NCI-H1694 (cell line): ENCODE measurements at places on chromosomes 5 and 9.

- DNase-seq = peak; percentile 87
Observed at GRCh38 chr5:146647656-146648199, 131.7 kb upstream of the GPR151 start.

DNA sequence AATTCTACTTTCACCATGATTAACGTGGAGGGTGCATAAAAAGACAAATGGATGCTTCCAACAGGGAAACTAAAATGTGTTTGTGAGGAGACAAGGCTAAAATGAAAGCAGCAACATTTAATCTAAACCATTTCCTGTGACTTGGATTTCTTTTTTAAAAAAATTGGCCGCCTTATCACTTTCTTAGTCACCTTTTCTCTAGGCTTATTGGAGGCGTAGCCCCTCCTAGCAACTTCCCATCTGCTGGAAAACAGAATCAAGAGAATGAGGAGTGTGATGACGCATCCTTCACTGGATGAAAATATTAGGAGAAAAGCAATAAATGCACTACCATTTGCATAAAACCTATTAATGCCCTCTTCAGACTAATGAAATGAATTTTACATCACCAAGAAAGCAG is 791 bp upstream of the GPR150 start:
- DNase-seq = no peak

DNA sequence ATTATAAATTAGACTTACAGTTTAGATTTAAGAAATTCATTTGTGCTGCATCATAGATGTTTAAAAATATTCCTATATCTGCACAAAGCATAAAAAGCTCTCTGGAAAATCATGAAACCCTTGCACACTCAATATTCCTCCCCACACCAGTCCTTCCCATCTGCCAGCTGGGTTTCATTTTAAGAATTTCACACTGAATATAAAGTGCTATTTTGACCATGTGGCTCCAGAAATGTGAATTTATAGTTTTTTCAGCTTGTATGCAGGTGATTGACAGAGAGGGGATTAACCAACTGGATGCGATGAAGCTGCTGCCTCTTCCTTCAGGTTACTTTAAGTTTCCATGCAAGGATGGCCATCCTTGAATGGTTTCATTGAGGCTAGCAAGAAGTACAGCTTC is 346.3 kb downstream of the NDUFS4 start:
- no peak for DNase-seq

DNA sequence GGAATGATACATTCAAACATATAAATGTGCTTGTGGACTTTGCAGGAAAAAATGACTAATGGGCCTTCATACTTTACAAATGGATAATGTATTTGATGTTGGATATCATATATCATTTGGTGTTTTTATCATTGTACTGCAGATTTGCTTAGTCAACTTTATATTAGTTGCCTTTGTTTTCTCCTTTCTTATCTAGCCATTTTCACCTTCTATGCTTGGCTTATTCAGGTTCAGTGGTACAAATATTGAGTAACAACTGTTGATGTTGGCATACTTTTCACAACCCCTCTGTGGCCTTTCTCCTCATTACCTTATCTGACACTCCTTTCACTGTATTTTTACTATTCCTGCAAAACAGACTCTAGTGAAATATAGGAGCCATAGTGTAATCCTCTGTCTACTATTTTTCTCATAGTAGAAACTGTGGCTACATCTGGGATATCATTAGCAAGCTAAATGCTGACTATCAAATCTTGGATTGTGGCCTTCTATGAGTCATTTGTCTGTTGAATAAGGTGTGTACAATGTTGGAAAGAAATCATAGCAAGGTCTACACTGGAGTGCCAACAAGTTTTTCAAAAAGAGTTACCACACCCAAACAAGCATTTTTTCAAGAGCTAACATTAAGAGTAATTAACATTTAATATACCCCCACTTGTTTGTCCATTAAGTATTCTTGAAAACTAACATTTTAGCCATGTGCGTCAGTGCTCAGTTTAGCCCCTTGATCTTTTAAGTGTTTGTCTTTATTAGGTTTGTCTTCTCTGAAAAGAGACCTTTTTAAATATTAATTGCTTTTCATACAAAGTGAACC is 330.1 kb downstream of the ADGRV1 start:
- DNase-seq = no peak

DNA sequence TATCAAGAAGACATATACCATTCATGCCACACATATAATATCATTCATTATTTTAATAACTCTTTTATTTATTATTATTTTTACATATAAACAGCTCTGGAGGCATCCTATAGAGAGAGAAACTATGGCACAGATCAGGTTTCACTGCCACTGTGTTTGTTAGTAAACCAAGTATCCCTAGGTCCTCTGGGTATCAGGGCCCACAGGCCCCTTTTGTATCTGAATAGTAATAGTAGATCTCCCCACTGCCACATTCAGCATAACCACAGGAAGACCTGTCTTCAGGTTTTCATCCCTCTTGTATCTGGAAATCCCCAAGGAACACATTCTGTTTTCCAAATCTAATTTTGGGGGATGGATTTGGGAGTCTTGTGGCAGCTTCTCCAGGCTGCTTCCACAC is 94.0 kb downstream of the SPATA31D1 start:
- DNase-seq = no peak

DNA sequence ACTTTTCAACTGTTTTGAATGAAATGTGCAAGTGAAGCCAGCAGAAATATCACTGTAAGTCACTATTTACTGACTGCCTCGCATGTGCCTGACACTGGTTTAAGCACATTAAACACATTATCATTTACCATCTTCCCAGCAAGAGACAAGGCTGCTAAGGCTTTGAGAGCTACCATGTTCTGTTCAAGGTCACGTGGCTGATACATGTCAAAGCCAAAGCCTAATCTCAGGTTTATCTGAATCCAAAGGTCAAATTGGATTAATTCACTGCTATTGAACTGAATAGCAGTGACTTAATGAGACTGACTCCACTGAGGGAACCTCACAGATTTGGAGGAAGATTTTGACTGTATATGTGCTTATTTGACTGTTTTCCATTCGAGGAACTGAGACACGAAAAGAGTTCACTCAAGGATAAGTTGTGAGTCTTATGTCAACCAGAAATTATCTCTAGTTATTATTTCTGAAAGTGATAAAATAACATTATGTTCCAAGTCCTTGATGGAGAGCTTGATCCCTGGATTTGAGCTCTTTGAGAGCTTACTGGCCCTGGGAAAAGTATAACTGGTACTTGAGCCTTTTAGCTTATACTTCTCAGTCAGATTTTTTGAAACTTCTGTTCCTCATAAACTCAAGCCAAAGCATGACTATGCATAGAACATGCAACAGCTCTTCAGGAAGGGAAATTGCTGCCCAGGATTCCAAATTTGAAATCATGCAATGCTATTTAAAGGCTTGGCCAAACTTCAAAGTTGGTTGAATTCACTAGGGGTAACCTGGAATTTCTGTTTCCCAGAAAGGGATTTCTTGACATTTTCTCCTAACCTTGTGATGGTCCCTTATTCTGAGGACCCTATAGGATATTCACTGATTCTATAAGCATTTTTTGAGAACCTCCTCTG is 23.4 kb upstream of the ARHGAP26 start:
- no peak for DNase-seq

DNA sequence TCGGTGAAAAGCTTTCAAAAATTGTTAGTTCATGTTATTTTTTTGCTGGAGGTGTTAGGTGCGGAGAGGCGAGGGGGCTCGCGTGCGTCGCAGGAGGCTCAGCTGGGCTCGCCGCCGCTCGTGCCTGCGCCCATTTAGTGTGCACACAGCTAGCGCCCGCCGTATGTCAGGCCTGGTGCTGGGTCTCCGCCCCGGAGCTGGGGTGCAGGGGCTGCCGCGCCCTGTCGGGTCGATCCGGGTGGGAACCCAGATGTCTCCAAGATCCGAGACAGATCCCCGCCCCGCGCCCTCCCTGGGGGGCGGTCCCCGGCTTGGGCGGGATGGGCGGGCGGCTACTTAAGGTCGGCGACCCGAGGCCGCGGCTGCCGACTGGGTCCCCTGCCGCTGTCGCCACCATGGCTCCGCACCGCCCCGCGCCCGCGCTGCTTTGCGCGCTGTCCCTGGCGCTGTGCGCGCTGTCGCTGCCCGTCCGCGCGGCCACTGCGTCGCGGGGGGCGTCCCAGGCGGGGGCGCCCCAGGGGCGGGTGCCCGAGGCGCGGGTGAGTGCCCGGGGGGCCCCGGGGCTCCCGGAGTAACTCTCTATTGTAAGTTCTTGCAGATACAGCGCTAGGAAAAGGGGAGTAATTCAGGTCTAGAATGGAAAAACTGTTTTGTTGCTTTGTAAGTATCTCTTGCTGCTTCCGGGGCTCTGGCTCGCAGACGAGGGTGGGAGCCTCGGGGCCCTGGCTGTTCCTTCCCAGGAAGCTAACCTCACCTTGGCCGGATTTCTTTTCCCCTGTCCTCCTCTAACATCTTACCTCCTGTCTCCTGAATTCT is 31.7 kb downstream of the GSN start:
- DNase-seq = peak; percentile 13

- no peak for DNase-seq
Observed at GRCh38 chr5:178420354-178420781, 169.8 kb downstream of the COL23A1 start.

GRCh38 chr5:9035346-9035745 is 510.5 kb downstream of the SEMA5A start:
- no peak for DNase-seq

- DNase-seq = no peak
Observed at GRCh38 chr9:115649991-115650472, 503.6 kb upstream of the PAPPA start.

DNA sequence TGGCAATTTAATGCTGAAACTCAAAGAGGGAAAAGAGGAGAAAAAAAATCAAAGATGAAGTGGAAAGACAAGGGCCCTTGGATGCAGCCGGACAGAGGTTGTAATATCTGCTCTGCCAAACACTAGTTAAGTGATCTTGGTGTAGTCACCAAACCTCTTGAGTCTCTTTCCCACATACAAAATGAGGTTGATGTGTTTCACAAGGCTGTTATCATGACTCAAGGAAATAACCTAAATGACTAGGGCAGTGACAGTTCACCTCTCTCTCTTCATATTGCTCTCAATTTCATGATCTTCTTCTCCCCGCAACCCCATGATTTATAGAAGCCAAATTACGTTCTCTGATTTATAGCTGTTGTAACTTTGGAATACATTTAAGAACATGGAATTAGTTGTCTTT is 44.9 kb downstream of the PIK3R1 start:
- no peak for DNase-seq

DNA sequence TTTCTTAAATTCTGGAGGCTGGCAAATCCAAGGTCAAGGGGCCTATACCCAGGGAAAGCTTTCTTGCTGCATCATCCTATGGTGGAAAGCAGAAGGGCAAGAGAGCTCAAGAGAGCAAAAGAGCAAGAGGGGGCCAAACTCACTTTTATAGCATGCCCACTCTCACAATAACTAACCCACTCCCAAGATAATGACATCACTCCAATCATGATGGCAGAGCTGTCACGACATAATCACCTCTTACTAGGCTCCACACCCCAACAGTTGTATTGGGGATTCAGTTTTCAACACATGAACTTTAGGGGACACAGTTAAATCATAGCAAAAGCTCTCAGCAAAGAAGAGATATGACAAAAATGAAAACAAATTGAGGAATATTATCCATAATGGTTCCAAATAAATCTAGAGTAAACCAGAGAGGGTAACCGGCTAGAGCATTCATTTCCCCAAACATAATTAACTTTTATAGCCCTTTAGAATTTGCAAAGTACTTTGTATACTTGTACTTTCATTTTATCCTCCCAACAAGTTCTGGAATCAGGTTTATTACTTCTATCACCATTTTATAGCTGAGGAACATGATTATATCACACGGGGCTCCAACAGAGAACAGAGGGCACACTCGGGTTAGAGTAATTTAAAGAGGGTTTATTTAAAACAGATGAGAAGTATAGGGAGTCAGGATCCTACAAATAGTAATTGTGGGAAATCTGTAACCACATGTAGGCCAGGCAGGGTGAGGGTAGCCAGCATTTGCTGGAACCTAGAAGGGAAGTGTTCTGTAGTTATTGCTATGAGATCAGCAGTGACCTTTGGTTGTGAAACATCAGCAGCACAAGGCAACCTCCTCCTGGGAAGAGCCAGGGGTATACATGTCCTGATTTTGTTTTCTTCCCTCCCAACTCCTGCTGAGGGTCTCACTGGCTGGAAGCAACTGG is 7.2 kb upstream of the TARS1 start:
- no peak for DNase-seq

DNA sequence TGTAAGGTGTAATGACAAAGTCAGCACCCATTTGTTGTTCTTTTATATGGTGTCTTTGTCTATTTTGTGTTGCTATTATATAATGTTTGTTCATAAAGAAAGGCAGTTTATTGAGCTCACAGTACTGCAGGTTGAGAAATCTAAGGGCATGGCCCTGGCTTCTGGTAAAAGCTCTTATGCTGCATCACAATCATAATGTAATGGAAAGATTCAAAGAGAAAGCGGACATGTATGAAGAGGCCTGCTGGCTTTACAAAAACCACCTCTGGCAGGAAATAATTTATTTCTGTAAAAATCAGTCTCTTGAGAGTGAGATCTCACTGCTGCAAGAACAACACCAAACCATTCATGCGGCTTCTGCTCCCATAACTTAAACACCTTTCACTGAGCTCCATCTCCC is 746.7 kb upstream of the FAM174A start:
- DNase-seq = no peak

DNA sequence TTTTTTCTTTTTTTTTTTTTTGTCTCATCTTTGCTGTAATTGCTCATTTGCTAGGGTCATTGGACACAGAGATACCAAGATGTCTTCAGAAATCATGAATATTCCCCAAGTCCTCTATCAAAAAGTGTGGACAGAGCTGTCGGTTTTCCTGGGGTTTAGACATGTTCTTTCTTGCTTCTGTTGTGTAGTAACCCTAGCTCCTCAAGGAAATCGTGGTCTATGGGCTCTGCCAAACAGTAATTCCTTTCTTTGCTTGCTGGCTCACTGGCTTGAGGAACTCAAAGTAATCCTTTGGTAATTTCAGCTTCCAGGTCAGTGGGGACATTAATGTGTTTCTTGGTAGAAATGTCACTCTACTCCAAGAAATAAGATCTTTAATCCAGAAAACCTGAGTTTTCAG is 101.7 kb downstream of the TMC1 start:
- no peak for DNase-seq

DNA sequence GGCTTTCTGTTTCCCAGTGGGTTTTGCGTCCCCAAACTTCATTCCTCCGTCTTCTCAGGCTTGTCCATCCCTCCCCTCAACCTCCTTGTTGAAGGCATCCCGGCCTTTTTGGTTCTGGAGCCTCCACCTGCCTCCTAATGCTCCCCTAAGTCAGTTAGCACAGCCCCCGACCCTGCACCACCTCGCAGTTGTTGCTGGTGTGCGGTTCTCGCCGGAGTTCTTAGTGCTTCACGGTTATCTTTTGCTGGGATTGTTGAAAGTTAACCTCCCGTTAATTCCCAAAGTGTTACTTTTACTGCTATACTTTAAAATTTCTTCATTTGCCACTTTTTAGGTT is 447 bp downstream of the UBLCP1 start:
- no peak for DNase-seq

DNA sequence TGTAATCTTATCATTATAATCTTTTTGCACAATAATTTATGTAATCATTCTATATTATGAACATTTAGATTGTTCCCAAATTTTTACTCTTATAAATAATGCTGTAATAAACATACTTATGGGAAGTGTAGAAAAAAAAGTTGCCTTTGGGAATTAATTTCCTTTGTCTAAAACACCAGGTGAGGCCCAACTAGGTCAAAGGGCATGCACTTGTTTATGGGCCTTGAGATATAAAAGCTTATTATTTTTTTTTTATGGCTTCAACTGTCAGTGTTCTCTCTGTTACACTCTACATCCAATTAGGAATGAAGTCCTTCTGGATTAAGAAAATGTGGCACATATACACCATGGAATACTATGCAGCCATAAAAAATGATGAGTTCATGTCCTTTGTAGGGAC is 6.5 kb upstream of the PRLR start:
- DNase-seq = no peak
